ENCODE measurements at places on chromosomes 12 and 14. TPM values are rescaled to one million over a fixed set of nuclear protein-coding genes. Genes with fewer than 3 reads are reported as not detected.

DNA sequence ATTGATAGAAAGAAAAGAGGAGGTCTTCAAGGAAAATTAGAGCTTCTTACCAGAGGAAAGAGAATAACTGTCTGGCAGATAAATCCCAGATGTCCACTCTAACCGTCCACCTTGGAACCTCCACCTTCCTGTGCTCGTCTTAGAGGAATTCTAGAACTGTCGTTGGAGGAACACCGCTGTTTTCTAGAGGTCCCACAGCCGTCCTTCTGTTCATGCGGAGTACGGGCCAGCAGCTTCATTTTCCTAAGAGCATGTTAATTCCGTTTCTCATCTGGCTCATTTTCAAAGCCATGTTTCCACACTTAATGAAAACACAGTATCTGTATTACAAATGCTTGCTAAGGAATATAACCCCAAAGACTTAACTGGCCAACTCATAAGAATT is 107.9 kb upstream of the ESRRB start:
- DNase-seq: no peak

GRCh38 chr12:29160230-29160629 is 11.2 kb downstream of the FAR2 start:
- no peak for DNase-seq

GRCh38 chr12:127750076-127750840 is 516.7 kb upstream of the TMEM132C start:
- DNase-seq: no peak

- DNase-seq: no peak
These were observed 911.3 kb downstream of the LRFN5 start for GRCh38 chr14:42517806-42518500.

The FERMT2 gene
- total RNA-seq: 128 TPM

The DIO2 gene
- total RNA-seq: 3.3 TPM

Measured in fibroblast of lung (primary cell).